Fibroblast of the conjunctiva (primary cell): ENCODE measurements at places on chromosomes 7 and 10.
A peak's percentile ranks its signal among the peaks of the same experiment; 100 is the strongest.

- peak; percentile 36 for DNase-seq
Measured at GRCh38 chr10:13272164-13272571, 27.7 kb downstream of the PHYH start.

GRCh38 chr7:1260244-1260635, 27.6 kb downstream of the UNCX start:
- DNase-seq = no peak

GRCh38 chr7:43513251-43513650, 69.7 kb upstream of the STK17A start:
- DNase-seq = no peak

- no peak for DNase-seq
Measured at GRCh38 chr7:151248346-151249033, at the start of gene SMARCD3. TSS of gene SMARCD3 (minus strand) at chr7:151248694. CDS start at chr7:151248562, 132 bp downstream.

DNA sequence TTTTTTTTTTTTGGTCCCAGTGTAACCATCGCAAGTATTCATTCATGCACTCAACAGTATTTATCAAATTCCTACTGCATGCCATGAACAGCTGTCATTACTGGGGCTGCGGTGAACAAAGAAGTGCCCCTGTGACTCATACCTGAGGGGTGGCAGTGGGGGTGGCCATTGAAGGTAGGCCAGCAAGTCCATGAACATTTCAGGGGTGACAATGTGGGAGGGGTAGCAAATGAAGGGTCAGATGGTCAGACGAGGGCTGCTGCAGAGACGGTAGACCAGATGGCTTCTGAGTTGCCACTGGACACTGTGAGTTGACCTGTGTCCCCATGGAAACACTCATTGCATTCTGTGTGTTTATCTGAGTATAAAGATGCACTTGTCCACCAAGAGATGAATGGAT, 92.5 kb upstream of the PITRM1 start:
- no peak for DNase-seq

- no peak for DNase-seq
Measured at GRCh38 chr7:50610521-50611277, 45.5 kb upstream of the DDC start.

GRCh38 chr10:76969366-76969948, 668.2 kb downstream of the KCNMA1 start:
- DNase-seq = no peak

DNA sequence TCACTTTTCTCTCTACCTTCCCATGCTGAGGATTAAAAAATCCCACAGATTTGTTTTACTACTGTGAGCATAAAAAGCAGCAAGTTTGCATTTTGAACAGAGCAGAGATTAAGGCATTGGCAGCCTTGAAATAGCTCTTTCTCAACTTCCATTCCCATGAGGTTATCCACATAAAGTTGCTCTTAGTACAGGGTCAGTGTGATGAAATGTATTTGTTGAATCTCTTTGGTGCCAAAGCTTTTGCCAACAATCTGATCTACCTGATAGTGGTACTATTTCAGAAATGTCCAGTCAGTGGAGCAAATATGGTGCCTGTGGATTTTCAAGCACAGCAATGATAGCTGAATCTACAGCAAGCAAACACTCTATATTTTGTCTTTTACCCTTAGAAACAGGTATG, 254.8 kb downstream of the INHBA start:
- peak; percentile 56 for DNase-seq

GRCh38 chr7:74253331-74253730, 868 bp downstream of the RFC2 start:
- DNase-seq = no peak

DNA sequence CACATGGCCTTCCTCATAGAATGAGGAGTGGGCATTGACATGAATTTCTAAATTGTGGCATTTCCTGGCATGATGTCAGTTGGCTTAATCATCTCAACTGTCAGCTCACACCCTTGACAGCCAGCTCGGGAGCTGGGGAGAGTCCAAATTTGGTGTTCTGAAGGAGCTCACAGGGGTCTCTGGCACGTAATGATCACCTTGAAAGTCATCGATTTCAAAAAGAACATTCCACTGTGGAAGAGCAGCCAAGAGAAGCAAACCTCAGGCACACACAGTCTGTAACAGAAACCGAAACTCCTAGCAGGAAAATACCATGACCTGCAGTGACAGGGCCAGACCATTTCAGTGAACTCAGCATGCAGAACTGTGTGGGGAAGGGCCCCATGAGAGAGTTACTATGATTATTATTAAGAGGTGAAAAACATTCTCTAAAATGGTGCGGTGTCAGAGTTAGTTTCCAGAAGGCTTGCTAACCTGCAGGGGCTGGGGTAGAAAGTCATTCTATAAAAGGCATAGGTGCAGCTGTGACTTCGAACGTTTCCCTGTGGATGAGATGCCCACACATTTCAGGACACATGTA, 26.4 kb upstream of the KLF6 start:
- DNase-seq = peak; percentile 61

- DNase-seq = no peak
Measured at GRCh38 chr10:98380493-98381339, 34.3 kb downstream of the PYROXD2 start.

GRCh38 chr7:105877736-105878135, 1.3 kb upstream of the ATXN7L1 start:
- DNase-seq = no peak

GRCh38 chr10:71873582-71874211, 22.6 kb upstream of the PSAP start:
- no peak for DNase-seq

DNA sequence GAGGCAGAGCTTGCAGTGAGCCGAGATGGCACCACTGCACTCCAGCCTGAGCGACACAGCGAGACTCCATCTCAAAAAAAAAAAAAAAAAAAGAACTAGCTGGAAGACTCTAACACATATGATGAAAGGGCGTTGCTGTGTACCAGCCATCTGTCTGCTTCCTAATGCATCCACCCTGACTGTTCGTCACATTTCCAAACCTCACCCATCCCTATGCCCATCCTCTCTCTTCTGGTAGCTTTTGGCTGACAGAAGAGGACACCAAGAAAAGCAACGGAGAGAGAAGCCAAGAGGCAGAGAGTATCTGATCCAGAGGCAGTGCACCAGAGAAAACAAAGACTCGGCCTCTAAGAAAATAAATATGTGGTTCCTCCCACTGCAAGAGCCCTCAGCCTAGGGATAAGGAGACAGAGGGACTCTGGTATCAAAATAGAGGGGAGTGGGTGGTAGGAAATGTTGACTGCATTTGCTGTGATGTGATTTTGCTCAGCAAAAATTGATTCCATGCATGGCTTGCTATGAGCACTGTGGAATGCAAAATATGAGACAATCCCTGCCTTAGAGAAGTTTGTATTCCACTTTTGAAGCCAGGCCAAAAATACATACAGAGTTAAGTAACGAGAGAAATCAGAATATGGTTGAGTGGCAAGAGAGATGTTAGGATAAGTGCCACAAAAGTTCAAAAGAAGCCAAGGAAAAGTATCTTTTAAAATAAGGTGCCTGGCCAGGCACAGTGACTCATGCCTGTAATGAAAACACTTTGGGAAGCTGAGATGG, 100.8 kb upstream of the STK17A start:
- no peak for DNase-seq

DNA sequence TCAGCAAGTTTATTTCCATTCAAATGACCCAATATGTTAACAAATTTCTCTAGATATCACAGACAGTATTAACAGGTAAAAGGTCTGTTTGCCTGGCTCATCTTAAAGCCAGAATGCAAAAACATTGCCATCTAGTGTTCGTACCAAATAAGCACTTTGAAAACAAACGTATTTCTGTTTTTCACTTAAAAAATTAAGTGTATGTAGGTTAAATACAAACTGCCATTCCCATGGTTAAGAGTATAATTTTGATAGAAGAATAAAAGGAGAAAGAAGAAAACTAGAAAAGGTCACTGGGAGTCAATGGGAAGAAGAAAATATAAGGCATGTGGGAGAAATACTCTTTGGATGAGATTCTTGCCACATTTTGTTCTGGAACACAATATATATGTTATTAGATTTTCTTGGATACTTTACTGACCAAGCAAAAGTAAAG, 51.0 kb downstream of the ORC5 start:
- DNase-seq = peak; percentile 10

DNA sequence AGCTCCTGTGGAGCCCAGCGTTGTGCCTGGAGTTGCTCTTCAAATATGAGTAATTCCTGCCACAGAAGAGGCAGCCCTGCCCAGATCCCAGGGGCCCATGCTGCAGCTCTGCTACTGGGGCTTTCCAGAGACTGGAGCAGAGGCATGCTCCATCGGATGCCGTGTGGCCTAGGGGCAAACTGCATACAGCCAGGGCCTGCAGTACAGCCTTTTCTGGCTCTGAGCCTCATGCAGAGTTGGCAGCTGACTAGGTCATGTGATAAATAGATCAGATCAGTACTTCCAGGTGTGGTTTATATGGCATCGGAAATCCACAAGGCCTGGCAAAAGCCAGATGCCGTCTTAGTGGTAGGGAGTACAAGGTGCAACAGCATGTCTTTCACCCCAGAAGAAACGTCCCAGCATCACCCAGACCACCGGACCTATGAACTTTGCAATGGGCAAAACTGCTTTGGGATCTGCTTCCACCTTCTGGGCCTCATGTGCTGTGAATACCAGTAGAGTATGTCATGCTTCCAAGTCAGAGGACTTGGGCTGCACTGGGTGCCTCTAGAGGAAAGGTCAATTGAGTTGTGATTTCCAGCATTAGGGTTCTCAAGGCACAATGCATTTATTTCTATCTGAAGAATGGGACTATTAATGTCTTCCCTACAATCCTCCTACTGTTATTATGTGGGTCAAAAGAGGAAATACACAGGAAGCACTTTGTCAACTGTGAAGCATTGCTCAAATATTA, 250.7 kb upstream of the ZNF32 start:
- DNase-seq = no peak

DNA sequence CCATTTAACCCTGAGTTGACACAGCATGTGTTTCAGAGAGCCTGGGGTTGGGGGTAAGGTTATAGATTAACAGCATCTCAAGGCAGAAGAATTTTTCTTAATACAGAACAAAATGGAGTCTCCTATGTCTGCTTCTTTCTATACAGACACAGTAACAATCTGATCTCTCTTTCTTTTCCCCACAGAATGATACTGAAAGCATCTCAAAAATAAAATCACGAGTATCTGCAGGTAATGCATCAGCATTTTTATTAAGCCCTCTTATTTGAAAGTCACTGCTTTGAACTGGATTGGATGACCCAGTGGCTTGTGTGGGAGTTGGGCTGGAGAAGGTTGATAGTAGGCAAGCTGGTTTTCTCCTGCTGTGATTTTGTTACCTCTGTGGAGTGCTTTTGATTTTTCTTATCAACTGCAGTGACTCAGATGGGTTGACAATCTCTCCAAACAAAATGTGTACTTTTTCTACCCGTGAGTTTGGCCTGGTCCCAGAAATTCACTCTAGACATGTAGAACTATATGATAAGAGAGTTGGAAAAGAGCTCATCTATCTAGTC, 253.5 kb upstream of the PRKCQ start:
- DNase-seq = no peak

DNA sequence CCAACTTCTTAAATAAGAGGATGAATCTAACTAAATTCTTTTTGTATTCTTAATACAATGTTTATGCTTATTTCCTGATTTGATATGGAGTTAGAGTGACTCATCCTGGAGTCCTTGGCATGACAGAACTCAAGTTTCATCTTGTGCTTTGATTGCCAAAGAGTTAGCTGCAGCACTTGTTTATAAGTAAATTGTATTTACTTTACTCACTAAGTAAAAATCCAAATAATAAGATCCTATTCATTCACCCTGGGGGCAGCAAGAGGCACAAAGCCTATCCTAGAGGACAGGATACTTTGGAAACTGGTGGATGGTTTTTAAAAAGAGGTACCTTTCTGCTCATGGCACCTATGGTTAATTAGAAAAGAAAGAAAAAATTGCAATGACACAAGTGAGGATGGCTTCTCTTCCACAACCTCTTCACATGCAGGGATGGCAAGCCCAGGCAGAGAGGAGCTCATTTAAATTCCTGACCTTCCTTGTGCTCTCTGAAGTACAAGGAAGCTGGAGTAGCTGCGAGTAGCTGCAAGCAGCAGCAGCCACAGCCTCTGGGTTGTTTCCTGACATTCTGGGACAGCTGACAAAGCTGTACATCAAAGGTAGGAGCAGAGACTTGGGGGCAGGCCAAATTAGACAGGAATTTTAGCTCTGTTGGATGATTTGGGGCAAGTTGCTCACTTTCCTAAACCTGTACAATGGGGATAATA, 28.5 kb upstream of the CROT start:
- DNase-seq = peak; percentile 81

- DNase-seq = no peak
Measured at GRCh38 chr7:74585844-74586243, 71.7 kb upstream of the GTF2I start.

DNA sequence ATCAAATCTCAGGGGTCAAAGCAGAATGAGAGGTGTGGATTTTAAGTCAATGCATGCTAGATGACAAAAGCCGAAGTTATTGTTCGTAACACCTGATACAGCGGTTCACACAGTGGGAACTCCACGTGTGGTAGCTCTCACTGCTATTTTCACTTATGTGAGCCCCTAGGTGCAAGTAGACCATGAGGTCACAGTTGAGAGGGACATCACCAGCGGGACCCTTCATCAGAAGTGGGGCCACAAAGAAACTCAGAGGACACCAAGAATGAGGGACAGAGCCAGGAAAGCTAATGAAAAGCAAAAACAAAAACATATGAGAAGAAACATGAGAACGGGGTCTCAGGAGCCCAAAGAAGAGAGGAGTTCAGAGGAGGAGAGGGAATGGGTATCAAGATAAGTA, 63.5 kb downstream of the ADAM12 start:
- no peak for DNase-seq

DNA sequence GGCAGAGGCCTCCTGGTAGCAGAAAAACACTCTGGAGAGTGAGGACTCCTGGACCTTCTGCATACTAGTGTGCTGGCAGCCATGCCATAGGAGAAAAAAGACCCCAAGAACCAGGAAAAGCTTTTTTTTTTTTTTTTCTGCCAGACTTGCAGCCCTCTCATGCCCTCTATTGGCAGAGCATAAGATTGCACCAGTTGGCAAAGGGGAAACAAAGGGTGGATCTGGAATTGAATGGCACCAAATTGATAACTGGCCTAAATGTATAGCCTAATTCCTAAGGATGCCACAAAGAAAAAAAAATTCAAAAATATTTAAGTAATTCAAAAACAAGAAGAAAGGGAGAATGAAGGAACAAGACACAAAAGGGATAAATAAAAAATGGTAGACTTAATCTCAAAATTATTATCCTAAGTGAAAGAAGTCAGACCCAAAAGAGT, 112.5 kb upstream of the GHITM start:
- DNase-seq = no peak
